Uterus (tissue), 4 donors: ENCODE measurements at places on chromosomes 2 and 18. TPM values are rescaled to one million over a fixed set of nuclear protein-coding genes. Genes with fewer than 3 reads are reported as not detected.

The RASGRP3 gene
- total RNA-seq = 5.1 TPM

The PDCD1 gene
- not detected for total RNA-seq

The LYG2 gene
- total RNA-seq = not detected

The PLEKHB2 gene
- total RNA-seq = 58.9 TPM

DNA sequence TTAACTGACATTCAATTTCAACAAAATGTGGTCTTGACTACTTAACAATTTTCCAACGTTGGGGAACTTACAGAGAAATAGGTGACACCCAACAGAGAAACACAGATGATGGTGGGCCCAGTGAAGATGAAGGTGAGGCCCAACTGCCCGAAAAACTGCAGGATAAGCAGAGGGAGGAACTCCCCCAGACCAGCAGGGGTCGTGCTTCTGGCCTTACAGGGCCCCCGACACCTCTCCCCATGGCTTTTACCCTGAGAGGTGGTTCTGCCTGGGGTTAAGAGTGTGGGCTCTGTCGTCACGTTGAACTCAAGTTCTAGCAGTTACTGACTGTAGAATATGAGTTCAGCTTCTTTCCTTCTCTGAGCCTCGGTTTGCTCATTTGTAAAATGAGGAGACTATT lies 119.5 kb upstream of the SMIM21 start:
- no peak for DNase-seq

DNA sequence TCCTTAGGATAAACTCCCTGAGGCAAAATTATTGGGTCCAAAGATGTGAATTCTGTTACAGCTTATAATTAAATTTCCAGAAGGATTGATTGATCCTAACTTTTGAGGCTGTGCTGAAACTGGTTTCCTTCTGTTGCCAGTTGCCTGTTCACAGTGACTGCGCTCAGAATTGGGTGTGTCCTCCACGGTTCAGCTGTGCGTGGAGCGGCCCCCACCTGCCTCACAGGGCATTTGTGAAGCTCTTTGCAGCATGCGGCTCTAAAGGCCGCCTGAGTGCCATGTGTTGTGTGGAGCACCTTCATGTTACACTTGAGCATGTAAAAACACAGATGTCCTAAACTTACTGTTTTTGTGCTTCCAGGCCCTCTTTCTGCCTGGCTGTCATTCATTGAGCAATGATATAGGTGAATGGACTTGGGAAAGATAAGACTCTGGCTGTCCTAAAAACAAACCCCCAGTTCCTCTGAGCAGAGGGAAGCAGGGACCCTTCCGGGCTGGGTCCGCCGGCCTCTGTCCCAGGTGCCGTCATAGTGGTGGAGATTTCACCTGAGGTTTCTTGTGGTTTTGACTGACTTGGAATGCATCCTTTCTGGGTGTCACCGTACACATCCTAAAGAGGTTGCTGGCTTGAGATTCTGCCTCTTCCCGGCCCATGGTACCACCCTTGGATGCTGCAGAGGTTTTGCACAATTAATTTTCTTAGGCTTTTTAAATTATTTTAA lies 173.6 kb downstream of the LDLRAD4 start:
- DNase-seq = no peak

DNA sequence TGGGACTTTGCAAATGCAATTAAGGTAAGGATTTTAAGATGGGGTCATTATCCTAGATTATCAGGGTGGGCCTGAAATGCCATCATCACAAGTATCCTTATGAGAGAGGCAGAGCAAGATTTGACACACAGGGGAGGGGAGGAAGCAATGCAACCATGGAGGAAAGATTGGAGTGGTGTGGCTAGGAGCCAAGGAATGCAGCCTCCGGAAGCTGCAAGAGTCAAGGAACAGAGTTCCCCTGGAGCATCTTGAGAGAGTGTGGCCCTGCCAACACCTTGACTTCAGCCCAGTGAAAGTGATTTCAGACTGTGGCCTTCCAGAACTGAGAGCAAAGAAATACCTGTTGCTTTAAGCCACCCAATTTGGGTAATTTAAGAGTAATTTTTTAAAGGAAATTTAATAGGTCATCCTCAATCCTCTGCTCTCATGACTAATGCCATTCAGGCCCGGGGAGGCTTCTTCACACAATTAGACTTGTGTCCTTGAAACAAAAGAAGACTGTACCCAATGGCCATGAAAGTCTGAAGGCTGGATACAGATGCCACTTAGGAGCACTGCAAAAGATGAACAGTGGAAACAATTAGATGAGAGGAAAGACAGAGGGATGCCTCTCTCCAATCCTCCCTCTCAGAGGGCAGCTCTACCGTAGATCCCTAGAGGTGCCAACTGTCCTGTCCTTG lies 250.3 kb upstream of the ID2 start:
- no peak for DNase-seq

DNA sequence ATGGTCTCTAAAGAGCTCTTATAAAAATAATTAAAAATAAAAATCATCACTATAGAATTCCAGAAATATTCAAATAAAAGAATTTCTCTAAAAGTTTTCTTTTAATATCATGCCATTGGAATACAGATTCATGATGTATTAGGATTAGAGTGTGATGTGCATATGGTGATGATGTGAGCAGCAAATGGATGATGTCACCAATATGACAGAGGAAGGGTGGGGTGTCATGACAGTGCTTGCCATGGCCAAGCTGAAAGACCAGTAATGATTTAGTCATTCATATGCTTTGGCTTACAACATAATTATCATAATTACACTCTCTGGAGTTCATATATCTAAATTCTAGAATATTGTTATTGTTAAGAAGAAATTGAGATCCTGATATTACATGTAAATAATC lies 27.4 kb upstream of the TTC32 start:
- no peak for DNase-seq

- no peak for DNase-seq
Measured at GRCh38 chr2:71073475-71073874, 5.0 kb downstream of the NAGK start.

DNA sequence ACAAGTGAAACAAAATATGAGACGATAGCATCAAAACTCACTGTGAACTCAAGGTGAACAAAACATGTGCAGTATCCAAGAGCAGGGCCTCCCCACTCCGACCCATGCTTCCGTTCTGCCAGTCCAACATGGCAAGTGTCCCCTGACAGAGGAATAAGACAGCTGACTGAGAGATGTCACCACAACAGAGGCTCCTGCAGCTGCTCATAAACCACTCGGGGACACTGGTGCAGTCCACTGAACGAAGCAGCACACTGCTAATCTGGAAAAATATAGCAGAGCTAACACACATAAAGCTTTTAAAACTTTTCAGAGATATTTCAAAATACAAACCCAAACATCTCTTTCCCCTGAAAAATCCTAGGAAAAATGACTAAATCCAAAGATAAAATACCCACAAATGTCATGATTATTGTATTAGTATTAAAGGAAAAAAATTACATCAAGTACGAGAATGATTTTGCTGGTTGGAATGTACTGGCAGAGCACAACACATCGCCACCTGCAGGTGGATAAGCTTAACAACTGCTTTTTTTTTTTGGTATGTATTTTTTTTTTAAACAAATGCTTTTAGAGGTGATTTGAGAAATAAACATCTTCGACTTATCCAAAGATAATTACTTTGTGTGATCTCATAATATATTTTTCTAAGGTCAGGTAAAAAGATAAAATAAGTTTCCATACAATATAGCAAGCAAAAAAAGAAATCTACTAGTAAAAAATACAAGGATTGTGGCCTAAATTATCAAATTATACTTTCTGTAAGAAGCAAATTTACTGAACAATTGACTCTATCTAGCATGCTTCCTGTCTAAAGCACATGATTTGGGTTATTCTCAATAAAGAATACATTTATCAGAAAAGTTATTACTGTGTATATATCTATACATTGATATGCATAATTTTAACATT lies 18.6 kb downstream of the THADA start:
- DNase-seq = peak; percentile 54

GRCh38 chr2:36367486-36367885 lies 11.9 kb downstream of the CRIM1 start:
- no peak for DNase-seq

DNA sequence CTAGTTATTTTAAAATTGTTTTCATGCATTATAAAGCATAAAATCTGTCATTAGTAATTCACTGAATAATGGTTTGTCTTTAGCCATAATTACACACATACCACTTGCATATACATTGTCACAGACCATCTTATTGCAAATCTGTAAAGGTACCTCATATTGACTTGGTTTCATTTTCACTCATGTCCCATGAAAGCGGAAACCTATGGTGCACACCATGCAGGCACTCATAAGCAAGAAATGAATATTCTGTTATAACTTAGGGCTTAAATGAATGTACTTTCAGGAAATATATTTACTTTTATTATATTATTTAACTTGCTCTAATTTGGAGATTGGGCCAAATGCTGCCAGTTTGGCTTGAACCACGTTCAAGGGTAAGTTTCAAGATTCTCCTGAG lies 29.2 kb upstream of the STK17B start:
- DNase-seq = no peak

- no peak for DNase-seq
Measured at GRCh38 chr2:220076734-220077133, 449.3 kb downstream of the SLC4A3 start.

GRCh38 chr2:186032102-186032738 lies 293.6 kb downstream of the FSIP2 start:
- no peak for DNase-seq

DNA sequence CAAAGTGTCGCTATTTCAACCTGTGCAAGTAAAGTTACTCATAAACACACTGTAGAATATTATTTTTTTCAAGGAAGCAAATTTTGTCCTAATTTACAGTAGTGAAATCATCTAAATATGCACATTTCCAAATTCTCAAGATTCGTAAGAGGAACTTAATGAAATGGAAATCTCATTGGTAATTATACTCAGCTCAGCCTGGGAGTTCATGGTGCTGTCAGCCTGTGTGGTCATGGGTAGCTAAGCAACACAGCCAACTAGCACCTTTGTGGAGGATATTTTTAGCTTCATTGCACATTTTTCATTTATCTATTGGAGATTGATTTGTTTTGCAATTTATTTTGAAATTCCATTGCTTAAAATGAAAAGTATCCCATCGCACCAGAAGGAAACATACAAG lies 975.7 kb upstream of the ZEB2 start:
- no peak for DNase-seq

- no peak for DNase-seq
Measured at GRCh38 chr2:17101091-17101490, 417.1 kb downstream of the RAD51AP2 start.

GRCh38 chr2:180075870-180076269 lies 68.8 kb upstream of the CWC22 start:
- DNase-seq = no peak

DNA sequence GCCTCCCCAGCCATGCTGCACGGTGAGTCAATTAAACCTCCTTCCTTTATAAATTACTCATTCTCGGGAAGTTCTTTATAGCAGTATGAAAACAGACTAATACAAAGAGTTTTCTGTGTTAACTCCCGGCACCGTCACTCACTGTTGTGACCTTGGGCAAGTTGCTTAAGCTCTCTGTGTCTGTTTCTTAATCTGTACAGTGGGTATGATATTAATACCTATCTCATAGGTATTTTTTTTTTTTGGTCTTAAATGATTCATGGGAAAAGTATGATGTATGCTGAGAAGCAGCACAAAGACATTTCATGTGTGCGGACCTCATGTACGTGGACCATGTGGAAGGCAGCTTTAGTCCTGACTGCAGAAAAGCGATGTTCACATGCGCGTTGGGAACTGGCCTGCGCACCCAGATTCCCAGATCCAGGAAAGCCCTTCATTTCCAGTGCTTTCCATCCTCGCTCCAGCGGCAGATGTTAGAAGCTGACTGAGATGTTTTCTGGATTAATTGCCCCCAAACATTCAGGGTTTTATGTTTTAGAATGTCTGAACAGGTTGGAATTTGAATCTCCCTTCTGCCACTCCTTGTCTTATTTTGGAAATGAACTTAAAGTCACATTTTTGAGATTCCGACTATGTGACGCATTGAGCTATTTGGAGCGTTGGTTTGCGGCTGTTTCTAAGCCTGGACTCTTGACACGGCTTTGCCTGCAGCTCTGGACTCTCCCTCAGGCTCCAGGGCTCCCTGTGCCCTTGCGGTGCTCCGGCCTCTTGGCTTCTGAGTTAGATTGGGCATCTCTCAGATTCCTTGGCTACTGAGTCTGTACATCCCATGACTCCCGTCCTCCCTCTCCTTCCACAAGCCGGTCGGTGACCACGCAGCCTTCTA lies 61.4 kb downstream of the SLC4A3 start:
- DNase-seq = peak; percentile 26
